ENCODE measurements at places on chromosomes 12 and 14.

DNA sequence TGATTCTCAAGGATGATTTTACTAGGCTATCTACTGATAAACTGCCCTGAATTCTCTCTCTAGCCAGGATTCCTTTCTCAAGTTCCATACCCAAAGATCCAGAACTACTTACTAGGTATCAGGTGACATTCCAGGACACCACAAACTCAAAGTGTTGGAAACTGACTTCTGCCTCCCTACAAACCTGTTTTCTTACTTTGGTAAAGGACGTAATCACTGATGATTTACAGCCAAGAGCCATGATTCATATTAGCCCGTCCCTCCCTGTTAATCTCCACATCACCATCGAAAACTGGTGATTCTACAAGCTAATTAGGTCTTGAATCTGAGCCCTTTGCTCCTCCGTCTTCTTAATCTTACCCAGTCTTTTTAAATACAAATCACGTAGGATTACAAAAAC is 1.0 kb upstream of the ATG14 start:
- DNase-seq: no peak

- no peak for DNase-seq
Measured at GRCh38 chr12:119949594-119949993, 39.4 kb upstream of the BICDL1 start.

- DNase-seq: no peak
Measured at GRCh38 chr14:29197557-29197956, 431.0 kb downstream of the FOXG1 start.

GRCh38 chr12:100799770-100800169 is 5.2 kb downstream of the ANO4 start:
- no peak for DNase-seq

DNA sequence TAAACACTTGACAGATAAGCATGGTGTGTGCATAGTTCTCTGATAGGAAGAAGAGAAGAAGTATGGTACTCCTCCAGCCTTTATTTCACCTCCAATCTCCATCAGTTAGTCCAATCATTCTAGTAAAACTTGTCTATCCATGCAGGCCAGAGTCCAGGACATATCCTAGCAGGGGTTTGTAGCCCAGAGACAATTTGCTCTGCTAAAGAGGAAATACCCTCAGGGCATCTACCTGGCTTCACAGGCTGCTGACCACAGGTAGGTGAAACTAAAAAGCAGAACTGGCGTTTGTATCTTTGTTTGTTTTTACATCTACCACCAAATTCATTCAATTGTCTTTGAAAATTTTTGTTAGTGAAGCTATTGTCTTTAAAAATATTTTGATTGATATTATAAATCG is 717.6 kb downstream of the FSCB start:
- DNase-seq: no peak

GRCh38 chr14:93076755-93077154 is 39.0 kb downstream of the ITPK1 start:
- no peak for DNase-seq

GRCh38 chr12:111768159-111768895 is 1.6 kb downstream of the ALDH2 start:
- DNase-seq: no peak

- DNase-seq: no peak
Measured at GRCh38 chr12:132948146-132949066, 7.7 kb downstream of the ZNF605 start.

GRCh38 chr12:92695577-92695976 is 7.2 kb upstream of the PLEKHG7 start:
- no peak for DNase-seq

GRCh38 chr14:77390188-77390587 is 13.0 kb downstream of the SAMD15 start:
- DNase-seq: no peak

- DNase-seq: no peak
Measured at GRCh38 chr14:65211341-65211987, 109.1 kb upstream of the MAX start.

- peak; percentile 81 for DNase-seq
Measured at GRCh38 chr14:92680781-92681650, 67.4 kb downstream of the LGMN start.

GRCh38 chr14:97408503-97408902 is 611.3 kb downstream of the VRK1 start:
- no peak for DNase-seq

DNA sequence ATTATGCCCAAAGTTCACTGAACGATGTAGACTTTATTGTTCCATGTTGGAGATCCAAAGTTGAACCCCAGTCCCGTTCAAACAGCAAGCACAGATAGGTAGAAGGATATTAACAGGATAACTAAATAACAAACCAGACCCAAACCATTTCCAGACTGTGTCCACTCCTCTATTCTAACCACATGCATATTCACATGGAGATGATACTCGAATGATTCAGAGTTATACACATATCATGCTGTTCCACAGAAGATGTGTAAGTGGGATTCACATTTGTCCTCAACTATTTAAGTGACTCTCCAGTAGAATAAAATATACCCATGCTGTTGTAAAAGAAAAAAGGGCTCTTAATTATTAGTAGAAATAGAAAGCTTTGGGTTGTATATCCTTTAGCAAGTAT is 185.9 kb downstream of the ITPR2 start:
- DNase-seq: no peak

DNA sequence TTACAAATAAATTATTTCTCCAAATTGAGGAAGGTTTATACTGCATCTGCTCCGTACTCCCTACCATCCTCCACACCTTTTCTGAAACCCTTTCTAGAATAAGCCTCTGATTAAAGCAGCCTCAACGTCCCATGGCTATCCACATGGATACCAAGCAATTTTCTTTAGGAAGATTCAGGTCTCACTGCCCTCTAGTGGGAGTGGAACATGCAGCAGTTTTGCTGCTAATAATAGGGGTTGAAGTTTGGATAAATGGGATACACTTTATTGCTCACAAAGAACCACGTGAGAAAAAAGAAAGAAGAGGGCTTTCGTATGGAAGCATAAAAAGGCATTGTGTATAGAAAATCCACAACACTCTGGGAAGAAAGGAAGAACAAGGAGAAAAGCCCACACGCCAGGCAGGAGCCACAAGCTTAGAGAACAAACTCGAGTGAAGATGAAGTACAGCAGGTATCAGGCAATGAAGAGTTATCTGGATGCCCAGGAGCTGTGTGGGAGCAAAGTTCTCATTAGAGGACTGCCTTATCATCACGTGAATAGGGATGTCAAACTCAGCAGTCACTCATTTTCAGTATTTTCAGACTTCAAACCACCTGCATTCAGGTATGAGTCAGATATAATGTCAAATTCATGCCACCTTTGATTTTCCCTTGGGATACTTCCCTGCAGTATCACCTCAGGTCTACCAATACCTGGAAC is 45.8 kb downstream of the CCER1 start:
- DNase-seq: no peak

All from CD4-positive, alpha-beta T cell treated with Interleukin-12 subunit alpha and Interleukin-12 subunit beta, for 1 hour (primary cell).